ENCODE measurements at places on chromosomes 12 and 14.

GRCh38 chr12:40616383-40616915 lies 75.8 kb upstream of the CNTN1 start:
- DNase-seq, result no peak

DNA sequence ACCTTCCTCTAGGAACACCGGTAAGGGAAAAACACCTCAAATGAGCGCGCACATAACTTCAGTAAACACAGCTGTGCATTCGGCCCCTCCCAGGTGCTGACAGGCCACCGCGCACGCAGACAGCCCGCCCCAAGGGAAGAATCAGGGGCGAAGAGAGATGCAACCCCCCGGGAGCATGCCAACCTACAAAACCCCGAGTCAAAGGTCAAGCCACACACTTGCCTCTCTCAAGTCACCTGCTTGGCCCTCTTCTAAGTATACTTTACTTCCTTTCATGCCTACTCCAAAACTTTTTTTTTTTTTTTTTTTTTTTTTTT lies 2.3 kb upstream of the CYP46A1 start:
- no peak for DNase-seq

GRCh38 chr14:21455592-21455911 lies 371 bp downstream of the CHD8 start:
- DNase-seq, result no peak

GRCh38 chr12:108777156-108777555 lies 45.8 kb upstream of the CORO1C start:
- DNase-seq, result no peak

- no peak for DNase-seq
Measured at GRCh38 chr12:52361553-52361952, 5.7 kb downstream of the KRT85 start.

DNA sequence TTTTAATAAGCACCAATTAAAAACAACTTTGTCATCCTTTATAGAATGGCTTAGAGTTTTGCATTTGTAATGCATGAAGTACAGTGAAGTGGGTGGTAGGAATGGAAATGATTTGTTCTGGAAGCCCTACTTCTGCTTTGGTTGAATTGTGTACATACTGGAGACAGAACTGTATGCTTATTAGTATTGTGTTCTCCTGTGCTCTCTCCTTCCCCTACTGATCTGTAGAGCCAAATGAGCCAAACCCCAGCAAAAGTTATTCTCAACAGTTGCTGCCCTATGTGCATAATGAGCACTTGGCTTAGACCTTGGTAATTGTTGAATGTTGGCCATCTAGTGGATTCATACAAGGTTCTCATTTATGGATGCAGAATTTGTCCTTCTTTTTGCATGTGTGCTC lies 916.1 kb downstream of the GALC start:
- DNase-seq, result no peak

GRCh38 chr14:94992046-94992445 lies 165.3 kb downstream of the DICER1 start:
- no peak for DNase-seq

- no peak for DNase-seq
Measured at GRCh38 chr12:75207338-75208083, 2.1 kb downstream of the KCNC2 start.

DNA sequence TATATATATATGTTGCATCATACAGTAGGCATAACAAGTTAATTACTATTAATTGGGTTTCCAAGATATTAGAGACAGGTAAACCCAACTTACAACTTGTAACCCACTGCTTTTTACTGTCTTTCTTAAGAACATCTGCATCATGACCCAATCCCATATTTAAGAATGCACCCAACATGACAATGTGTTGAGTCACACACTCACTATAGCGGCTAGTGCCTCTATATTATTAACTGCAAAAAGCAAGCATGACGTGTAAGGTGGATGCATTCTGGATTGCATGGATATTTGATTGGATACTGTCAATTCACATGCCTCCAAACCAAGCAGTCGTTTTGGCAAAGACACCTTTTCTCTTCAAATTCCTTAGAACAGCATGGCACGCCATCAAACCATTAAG lies 68.2 kb downstream of the KSR2 start:
- no peak for DNase-seq

DNA sequence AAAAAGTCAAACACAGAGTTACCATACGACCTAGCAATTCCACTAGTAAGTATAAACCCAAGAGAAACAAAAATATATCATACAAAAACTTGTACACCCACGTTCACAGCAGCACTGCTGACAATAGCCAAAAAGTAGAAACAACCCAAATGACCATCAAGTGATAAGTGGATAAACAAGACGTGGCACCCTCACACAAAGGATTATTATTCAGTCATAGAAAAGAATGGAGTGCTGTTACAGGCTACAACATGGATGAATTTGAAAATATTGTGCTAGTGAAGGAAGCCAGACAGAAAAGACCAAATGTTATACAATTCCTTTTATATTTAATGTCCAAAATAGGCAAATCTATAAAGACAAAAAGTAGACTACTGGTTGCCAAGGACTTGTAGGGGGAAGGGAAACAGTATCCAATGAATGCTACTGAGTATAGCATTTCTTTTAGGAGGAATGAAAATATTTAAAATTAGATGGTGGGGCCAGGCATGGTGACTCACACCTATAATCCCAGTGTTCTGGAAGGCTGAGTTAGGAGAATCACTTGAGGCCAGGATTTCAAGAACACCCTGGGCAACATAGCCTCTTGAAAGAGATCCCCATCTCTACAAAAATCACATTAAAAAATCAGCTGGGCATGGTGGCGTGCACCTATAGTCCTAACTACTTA lies 41.9 kb downstream of the SPTLC2 start:
- no peak for DNase-seq

GRCh38 chr14:57317248-57317833 lies 48.6 kb downstream of the AP5M1 start:
- peak; percentile 71 for DNase-seq

- DNase-seq, result no peak
Measured at GRCh38 chr12:79453820-79454219, 236.9 kb downstream of the PAWR start.

DNA sequence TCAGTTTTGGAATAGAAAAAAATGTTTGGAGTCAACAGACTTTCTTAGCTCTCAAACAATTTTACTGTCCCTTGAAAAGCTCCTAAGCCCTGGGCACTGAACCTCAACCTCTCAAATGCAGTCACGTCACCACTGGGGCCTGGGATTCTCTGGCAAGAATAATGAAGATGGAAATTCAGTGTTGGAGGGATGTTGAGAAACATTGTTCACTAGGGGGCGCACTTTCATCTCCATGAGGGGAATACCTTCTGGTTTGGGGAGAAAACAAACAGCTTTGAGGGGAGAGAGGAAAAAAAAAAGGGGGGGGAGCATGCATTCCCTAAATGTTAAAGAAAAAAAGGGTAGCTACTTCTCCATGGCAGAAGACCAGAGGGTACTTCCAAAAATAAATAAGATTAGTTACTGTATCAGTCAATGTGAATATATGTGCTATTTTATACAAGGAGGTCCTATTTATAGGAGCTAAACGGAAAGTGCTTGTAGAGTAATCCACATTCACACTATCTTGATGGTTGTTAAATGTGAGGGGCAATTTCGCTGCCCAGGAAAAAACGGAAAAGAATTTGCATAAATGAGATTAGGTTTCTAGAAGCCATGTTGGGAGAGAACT lies 5.8 kb upstream of the TBPL2 start:
- peak; percentile 58 for DNase-seq

DNA sequence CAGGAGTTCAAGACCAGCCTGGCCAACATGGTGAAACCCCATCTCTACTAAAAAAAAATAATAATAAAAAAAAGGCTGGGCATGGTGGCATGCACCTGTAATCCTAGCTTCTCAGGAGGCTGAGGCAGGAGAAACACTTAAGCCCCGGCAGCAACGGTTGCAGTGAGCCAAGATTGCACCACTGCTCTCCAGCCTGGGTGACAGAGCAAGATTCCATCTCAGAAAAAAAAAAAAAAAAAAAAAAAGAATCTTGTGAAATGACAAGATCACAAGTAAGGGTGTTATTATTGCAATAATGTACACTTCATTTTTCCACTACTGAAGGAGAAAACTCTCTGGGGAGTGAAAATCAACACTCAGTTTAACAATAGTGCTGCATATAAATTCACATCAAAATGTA lies 8.8 kb upstream of the PTGR2 start:
- DNase-seq, result no peak

DNA sequence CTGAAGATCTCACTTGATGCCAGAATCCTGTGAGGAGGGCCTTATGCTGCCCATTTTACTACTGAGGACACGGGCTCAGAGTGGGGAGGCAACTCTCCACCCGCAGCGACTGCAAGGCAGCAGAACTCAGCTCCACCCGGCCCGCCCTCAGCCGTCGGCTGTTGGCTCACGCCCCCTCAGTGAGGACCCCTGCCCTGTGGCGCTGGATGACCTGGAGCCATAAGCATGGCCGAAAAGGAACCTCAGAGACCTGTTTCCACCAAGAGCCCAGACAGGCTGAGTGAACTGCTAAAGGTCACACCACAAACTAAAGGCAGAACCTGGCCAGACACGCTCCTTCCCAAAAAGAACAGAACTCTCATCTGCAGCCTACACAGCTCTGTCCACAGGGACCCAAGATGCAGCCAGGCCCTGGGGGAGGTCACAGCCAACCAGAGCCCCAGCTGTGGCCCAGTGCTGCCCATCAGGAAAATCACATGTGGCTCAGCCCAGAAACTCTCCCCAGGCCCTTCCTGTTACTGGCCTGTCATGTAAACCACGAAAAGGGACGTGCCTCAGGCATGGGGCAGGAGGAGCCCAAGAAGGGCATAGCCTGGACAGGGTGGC lies 32.8 kb downstream of the CCNK start:
- DNase-seq, result no peak

DNA sequence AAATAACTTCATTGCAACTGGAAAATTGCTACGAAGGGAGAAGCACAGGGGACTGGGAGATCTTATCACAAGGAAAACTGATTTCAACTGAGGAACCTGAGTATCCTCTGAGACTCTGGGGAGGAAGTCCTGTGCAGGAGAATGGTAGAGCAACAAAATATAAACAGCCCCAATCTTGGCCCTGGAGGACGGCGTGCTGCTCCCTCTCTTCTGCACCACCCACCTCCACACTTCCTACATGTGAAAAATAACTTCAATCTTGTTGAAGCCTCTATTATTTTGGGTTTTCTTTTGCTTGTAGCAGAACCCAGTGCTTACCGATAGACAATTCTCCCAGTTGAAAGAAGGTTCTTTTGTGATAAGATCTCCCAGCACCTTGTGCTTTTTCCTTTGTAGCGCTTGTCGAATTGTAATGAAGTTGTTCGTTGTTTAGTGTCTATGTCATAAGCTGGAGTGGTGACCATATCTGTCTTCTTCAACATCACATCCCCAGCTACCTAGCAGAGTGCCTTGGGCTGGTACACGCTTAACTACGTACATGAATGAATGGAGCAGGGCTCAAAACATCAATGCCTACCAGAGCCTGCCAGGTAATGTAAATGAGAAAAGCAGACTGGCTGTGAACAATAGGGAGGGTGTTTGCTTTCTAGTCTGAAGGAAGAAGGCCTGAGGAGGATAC lies 2.8 kb upstream of the CD4 start:
- DNase-seq, result no peak

GRCh38 chr14:80434574-80435321 lies 223.4 kb upstream of the DIO2 start:
- DNase-seq, result no peak

- DNase-seq, result no peak
Measured at GRCh38 chr12:90333939-90334338, 621.0 kb downstream of the CCER1 start.

GRCh38 chr12:96570579-96570978 lies 81.2 kb downstream of the CFAP54 start:
- DNase-seq, result no peak

- DNase-seq, result no peak
Measured at GRCh38 chr12:105256011-105256410, 20.0 kb upstream of the APPL2 start.

GRCh38 chr12:68158432-68158831 lies 1.1 kb downstream of the IFNG start:
- DNase-seq, result no peak

DNA sequence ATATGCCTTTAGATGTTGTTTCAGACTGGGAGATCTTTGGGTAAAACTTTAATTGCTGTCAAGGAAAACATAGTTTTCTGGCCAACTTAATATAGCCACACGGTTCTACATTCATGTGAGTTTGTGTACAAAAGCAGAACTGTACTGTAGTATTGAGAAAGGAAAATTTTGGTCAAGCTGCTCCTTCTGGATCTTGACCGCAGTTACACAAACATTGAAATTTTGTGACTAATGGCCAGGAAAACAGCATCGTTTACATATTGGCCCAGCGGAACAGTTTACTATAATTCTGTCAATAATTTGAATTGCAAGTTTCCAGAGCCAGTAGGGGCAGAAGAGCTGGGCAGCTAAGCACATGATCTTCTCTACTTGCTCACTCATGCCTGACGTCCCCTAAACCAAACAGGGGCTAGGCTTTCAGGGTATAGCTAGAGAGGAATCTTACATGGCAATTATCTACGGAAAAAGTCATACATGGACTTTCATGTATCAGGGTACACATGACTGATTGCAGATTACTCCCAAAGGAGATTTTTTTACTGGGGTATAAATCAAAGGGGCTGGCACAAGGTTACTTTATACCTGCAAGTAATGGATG lies 11.4 kb upstream of the ART4 start:
- no peak for DNase-seq

- no peak for DNase-seq
Measured at GRCh38 chr12:100572184-100572583, 1.3 kb upstream of the GAS2L3 start.

DNA sequence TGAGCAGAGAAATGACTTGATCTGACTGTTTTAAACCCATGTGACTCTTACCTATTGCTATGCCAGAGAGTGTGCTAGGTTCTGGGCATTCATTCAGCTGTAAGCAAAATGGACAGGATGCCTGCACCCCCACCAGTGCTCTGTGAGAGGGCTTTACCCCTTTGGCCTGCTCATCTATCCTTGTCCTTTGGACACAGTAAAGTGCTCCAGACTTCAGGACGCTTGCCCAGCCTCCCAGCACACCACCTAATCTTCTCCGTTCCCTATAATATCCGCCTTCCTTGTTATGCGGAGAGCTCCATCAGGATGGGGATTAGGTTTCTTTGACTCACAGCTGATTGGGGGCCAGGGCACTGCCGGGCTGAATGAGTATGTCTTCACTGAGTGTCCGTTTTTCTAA lies 4.4 kb upstream of the ZNF839 start:
- DNase-seq, result no peak

GRCh38 chr12:21940549-21941505 lies at the start of gene ABCC9:
Gene ABCC9, minus strand, starts transcription at chr12:21941426. Its CDS starts 4,752 bp downstream, at chr12:21936674.
- peak; percentile 18 for DNase-seq

DNA sequence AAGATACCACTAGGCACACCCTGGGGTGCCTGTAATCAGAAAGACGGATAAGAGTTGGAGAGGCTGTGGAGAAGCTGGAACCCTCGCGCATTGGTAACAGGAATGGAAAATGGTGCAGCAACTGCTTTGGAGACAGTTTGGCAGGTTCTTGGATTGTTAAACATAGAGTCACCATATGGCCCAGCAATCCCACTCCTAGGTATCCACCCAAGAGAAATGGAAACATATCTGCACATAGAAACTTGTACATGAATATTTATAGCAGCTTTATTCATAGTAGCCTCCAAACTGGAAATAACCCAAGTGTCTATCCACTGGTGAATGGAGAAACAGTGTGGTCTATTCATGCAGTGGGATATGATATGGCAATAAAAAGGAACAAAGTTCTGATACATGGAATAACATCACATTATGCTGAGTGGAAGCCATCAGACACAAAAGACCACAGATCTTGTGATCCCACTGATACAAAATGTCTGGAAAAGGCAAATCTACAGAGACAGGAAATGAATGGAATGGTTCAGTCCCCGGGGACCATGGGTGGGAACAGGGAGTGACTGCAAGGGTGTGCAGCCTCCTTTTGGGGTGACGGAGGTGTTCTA lies 45.4 kb downstream of the JAG2 start:
- no peak for DNase-seq

Data from stimulated activated CD4-positive, alpha-beta T cell treated with anti-CD3 and anti-CD28 coated beads, Interleukin-2, amount 100 ng/mL, for 24 hours (primary cell).